G401 (cell line): ENCODE measurements at places on chromosomes 4 and X. TPM values are rescaled to one million over a fixed set of nuclear protein-coding genes. Genes with fewer than 3 reads are reported as not detected.

DNA sequence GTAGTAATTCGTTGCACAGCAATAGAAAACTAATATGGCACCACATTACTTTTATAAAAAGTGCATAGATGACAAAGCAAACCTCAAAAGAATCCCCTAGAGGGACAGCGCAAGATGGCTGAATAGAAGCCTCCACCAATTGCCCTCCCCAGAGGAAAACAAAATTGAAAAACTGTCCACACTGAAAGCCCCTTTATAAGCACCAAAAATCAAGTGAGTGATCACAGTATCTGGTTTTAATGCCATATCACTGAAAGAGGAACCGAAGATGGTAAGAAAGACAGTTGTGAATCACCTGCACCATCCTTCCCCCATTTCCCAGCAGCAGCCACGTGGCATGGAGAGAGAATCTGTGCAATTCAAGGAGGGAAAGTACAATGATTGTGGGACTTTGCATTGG lies 522.2 kb downstream of the GLUD2 start:
- no peak for DNase-seq

GRCh38 chr4:29153642-29154041 lies 1566.5 kb upstream of the PCDH7 start:
- DNase-seq: no peak

GRCh38 chr4:137075586-137075985 lies 456.7 kb downstream of the PCDH18 start:
- DNase-seq: no peak

DNA sequence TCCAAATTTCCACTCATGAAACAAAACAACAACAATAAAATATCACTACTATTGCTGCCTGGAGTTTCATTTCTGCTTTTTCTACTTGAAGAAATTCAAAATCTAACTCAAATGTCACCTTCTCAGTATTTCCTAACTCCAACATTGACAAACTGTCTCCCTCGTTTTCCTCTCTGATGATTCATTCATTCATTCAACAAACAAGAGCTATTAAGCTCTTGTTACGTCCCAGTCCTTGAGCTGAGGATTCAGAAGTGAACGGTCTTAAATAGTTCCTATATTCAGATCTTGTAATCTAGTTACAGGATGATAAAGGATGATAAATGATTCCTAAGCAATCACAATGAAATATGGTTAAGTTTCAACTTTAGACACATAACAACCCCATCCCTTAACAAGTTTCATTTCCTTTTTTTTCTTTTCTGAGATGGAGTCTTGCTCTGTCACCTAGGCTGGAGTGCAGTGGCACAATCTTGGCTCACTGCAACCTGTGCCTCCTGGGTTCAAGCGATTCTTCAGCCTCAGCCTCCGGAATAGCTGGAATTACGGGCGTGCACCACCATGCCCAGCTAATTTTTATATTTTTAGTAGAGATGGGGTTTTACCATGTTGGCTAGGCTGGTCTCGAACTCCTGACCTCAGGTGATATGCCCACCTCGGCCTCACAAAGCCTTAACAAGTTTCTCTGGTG lies 1.7 kb downstream of the SLC9B2 start:
- DNase-seq: no peak

GRCh38 chr4:88998891-88999290 lies 58.1 kb downstream of the FAM13A start:
- DNase-seq: no peak

GRCh38 chr4:62618042-62618441 lies 1417.9 kb downstream of the ADGRL3 start:
- no peak for DNase-seq

DNA sequence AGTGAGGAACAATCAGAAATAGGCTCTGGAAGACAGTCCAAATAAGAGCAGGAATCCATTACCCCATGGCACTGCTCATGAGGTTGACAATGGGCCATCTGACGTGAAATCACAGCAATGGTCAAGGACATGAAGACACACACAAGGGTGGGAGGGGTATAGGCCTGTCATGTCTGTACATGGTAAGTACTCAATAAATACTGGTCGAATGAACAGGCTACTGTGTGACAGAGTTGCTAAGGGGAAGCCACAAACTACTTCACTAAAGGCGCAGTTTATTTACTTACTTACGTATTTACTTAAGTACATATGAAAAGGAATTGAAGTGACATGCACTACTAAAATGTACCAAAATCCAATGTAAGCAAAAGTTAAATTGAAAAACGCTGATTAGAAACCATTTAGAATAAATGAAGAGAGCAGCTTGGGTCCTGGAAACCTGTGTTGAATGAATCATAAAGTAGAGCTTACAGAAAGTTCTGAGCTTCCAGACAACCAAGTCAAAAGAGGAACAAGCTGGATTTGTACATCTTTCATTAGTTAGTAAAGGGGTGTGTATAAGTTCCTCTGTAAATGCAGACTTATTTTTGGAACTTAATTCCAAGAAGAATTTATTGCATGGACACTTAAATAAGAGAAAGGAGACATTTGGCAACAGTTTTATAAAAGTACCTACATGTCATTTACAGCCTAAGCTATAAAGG lies 32.7 kb downstream of the ALPK1 start:
- no peak for DNase-seq

- no peak for DNase-seq
Measured at GRCh38 chr4:4420421-4420820, 33.5 kb downstream of the NSG1 start.

GRCh38 chrX:21972721-21973120 lies 32.2 kb downstream of the SMS start:
- DNase-seq: no peak

DNA sequence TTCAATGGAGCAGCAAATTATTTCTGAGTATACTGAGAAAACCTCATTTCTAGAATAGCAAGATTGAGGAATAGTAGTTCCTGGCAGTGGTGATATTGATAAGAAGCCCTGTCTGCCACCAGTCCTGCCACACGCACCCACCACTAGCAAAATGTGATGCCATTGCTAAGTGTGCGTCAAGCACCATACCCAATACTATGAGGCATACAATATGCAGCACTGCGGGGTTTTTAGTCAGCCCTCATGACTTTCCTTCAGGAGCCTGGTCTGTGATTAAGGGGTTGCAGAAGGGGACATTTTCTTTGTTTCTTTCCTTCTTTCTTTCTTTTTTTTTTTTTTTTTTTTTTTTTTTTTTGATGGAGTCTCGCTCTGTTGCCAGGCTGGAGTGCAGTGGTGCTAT lies 128.7 kb upstream of the USP38 start:
- no peak for DNase-seq

DNA sequence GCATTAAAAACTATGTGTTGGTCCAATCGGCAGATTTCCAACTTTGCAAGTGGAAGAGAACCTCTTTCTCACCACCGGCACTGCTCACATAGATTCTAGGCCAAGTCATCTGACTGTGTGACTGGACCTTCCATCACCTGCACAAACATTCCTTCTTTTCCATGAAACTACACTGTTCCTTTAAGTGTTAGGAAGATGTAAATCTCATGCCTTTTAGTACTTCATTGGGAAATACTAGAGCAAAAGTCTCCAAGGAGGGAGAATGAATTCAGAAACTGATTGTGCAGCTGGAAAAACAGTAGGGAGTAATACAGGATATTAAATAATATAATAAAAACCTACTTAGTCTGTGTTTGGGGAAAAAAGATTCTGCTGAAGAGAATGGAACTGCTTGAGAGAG lies 238.2 kb downstream of the GPC3 start:
- DNase-seq: no peak

- DNase-seq: no peak
Measured at GRCh38 chr4:62399242-62399641, 1199.1 kb downstream of the ADGRL3 start.

GRCh38 chr4:121758925-121759568 lies 5.9 kb downstream of the SMIM43 start:
- no peak for DNase-seq

DNA sequence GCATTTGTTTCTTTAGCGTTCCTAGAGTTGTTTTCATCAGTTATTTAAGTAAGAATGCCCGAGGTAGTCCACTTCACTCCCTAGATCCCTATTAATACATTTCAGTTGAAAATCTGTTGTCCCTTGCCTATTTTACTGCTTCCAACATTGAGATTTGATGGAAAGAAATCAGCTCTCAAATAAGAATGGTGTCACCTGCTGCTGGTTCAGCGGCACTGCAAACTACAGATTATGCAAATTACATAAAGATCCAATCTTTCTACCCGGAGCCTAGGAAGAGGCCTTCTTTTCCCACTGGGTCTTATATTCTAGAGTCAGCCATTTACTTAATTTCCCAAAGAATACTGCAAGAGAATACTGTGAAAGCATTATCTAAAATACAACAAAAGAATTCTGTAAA lies 597.6 kb upstream of the MAGEB2 start:
- peak; percentile 2 for DNase-seq

DNA sequence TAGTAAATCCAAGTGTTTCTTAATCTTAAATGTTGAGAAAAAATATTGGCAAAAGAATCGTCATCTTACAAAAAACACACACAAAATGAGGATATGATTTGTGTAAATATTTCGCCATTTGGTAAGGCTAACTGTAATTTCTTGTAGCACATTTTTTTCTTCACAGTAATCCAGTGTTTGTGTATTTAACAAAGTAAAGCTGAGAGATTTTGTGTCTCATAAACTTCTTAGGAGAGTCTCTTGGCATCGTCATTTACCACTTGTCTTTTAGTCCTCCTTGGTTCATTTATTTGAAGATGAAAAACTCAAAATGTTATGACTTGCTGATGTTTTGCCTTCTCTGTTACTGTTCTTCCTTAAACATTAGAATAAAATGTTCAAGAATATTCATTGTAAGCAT lies 326.7 kb upstream of the PITX2 start:
- no peak for DNase-seq

DNA sequence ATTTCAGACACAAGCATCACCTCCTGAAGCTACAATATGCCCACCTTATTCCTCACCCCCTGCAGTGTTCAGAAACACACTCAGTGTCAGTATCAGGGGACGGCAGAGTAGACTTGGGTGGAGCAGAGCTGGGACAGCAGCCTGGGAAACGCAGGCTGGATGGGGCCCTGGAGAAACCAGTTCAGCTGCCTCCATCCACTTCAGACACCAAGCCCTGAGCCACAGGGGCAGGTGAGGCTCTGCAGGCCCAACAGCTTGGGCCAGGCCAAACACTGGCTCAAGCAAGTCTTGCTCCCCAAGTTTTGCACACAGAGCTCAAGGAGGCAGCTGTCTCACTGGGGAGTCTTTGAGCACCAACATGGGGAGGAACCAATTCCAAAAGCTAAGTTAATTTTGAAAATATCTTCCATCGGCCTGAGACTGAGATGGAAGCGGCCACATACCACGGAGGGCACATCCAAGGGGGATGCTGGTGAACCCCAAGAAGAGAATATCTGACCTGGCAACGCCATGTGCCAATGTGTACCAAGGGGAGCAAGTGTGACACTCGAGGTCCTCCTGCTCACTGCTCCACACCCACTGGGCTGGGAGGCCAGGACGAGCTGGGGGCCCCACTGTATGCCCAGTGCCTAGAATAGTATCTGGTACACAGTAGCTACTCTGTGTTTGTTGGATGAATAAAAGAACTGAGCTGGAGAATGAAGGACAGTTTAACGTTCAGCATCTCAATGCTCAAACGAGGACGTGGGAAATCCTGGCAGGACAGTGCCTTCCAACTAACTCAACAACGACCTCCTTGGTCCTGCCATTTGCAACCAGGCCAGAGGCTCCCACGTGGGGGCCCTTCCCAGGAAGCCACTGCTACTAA lies 45.6 kb downstream of the PPP2R2C start:
- DNase-seq: no peak

- DNase-seq: peak; percentile 36
Measured at GRCh38 chr4:70651864-70652506, 14.3 kb downstream of the JCHAIN start.

GRCh38 chrX:13376857-13377549 lies 57.1 kb upstream of the ATXN3L start:
- DNase-seq: no peak

DNA sequence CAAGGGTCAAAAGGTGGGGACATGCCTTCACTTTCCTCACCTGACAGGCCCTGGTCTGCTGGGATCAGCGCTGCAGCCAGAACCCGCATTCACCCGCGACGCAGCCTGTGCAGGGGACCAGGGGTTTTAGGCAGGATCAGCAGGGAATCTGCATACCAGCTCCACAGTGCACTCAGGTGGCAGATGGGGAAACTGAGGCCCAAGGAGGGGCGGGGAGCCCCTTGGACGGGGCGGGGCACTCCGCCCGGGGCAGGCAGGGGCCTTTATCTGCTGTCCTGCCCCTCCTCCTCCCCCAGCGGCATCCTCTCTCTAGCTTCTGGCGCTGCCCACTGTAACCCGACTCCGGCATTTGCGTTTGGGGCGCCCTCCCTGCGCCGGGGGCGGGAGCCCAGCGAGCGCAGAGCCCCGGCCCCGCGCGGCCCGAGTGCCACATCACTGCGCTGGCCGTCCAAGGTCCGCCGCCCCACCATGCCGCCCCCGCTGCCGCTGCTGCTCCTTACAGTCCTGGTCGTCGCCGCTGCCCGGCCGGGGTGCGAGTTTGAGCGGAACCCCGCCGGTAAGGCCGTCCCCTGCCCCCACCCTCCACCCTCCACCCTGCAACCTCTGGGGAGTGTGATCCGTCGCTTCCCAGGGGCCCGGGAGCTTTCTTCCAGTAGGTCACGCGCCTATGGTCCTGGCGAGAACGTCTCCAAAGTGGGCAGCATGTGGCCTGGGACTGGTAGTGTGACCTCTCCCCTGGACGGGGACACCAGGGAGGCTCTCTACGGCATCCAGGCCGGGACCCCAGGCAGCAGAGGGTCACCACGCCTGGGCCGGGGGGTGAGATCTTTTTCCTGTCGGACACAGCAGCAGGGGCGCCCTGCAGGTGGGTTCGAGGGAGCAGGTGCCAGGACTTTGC lies at the start of gene CPZ:
Gene CPZ, plus strand, starts transcription at position 400 of the 898 bp plus-strand sequence. Its CDS starts 69 bp downstream, at position 469.
- no peak for DNase-seq

DNA sequence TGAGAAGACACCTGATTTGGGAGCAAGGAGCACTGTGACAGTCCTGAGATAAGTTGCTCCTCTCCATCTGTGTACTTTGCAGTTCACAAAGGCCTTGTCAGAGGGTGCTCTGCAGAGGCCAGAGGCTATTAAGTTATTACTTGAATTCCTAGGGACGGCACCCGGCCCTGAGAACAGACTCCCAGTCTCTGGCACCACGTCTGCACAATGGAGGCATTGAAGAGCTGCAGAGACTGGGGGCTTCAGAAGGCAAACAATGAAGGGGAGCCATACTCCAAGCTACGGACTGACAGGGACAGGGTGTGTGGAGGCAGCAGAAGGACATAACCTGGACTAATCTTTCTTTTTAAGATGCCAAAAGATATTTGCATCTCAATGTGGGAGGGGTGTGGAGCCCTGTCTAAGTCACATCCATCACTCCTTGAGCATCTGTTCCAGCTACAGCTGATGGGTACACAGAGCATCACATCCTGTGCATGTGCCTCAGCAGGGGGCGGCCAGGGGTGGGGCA lies 11.5 kb downstream of the RASGEF1B start:
- no peak for DNase-seq

DNA sequence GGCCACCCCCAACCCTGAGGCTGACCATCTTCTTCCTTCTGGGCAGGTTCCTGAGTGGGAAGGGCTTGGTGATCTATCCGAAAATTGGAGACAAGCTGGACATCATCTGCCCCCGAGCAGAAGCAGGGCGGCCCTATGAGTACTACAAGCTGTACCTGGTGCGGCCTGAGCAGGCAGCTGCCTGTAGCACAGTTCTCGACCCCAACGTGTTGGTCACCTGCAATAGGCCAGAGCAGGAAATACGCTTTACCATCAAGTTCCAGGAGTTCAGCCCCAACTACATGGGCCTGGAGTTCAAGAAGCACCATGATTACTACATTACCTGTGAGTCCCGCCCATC lies 9.7 kb downstream of the EFNB1 start:
- DNase-seq: no peak

The ITGB1BP2 gene
- total RNA-seq: 0.31 and 1.8 TPM in 2 replicates

The GATA1 gene
- not detected in 2 replicates for total RNA-seq

The CENPVL2 gene
- not detected in 2 replicates for total RNA-seq

The EGF gene
- not detected in 2 replicates for total RNA-seq

The CT83 gene
- not detected in 2 replicates for total RNA-seq

The KLKB1 gene
- total RNA-seq: not detected in 2 replicates
